ENCODE measurements at places on chromosomes 2 and 18.

GRCh38 chr2:65922794-65923193 lies 490.4 kb upstream of the SPRED2 start:
- DNase-seq = no peak

GRCh38 chr2:199742884-199743283 lies 108.1 kb downstream of the FTCDNL1 start:
- no peak for DNase-seq

DNA sequence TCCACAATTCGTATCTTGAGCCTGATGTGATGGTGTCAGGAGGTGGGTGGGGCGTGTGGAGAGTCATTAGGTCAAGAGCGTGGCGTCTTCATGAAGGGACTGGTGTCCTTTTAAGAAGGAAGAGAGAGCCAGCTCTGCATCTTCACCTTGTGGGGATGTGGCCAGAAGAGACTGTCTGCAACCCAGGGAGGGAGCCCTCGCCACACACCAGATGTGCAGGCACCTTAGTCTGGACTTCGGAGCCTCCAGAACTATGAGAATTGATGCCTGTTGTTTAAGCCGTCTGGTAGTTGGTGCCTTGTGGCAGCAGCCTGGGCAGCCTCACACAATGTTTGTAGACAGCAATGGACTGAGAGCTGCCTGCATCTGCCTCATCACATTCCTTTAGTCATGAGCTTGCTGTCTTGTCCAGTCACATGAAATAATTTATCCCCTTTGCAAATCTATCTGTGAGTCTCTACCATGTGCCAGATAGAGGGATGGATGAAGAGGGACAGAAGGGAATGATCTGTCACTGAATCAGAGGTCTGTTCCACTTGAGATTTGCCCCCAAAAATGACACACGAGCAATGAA lies 61.0 kb downstream of the MYT1L start:
- DNase-seq = no peak

DNA sequence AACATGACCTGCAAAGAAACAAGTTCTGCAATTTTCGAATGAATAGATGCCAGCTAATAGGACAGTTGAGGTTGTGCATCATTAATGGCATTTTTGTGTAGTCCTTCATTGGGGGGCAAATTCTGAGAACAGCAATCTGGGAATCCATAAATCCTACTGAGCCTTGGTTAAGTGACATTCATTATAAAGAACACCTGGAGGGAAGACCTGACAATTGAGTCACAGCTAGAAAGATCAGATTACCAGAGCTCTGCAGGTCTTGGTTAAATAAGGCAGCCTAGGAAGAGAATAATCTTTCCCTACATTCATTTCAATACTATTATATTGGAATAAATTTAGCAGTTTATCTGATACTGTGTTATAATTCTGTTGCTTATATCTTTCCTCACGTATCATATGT lies 14.3 kb downstream of the KCNH7 start:
- DNase-seq = no peak

DNA sequence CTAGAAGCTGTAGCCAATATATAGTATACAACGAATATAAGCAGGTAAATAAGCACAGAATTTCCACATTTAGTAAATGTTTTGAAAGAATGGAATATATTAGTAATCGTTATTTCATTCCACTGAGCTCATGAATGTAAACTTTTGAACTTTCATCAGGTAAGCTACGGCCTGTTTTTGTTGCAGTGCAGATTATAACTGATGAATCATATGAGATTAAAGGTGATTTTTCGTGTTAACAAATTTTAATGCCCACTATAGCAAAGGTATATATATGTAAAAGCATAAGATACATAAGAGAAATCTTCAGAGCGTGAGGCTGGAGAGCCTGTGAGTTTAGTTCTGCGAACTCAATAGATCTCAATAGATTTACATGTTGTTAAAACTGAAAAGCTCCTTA lies 1.1 kb downstream of the SCYGR1 start:
- DNase-seq = no peak

DNA sequence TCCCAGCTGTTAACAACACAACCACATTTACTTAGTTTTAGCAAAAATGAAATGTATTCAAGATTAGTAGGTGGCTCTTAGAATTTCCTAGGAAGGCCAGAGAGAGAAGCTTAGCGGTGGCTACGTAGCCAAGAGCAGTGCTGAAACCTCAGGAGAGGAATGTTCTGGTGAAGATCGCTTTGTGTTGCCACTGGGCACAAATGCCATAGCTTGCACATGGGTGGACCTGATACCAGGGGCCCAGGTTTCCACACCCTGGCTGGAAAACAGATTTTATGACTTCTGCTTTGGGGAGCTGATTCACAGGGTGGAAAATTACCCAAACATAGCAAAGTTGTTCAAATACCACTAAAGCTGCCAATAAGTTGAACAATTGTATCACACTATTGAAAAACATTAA lies 43.4 kb downstream of the THUMPD2 start:
- DNase-seq = no peak

DNA sequence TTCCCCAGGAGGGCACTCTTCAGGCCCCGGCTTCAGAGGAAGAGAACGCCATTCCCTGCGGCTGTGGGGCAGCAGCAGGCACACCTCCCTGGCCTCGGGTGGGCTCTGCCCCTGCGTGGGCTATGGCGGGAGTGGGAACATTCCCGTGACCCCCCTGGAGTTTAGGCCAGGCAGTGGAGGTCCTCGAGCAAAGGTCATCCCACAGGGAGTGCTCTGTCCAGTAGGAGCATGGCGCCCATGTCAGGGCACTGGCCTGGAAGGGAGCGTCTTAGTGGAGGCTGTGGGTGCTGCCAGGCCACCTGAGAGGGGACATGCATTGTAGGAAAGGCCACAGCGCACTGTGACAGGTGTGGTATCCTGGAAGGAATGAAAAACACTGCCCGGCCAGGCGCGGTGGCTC lies 9.2 kb upstream of the NFATC1 start:
- DNase-seq = no peak

DNA sequence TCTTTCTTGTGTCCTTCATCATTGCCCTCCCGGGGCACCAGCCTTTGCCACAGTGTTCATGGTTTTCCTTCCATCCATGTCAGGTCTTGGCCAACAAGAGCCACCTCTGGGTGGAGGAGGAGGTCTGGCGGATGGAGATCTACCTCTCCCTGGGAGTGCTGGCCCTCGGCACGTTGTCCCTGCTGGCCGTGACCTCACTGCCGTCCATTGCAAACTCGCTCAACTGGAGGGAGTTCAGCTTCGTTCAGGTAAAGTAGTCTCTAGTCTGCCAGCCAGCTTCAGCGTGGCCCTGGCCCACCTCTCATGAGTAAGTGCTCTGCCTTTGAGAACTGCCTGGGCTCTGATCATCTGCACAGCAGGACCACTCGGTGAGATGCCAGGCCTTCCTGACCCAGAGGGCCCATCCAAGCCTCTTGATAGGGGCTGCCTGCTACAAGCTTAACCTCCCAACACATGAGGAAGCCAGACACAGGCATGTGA lies 31.0 kb downstream of the STEAP3 start:
- DNase-seq = no peak

DNA sequence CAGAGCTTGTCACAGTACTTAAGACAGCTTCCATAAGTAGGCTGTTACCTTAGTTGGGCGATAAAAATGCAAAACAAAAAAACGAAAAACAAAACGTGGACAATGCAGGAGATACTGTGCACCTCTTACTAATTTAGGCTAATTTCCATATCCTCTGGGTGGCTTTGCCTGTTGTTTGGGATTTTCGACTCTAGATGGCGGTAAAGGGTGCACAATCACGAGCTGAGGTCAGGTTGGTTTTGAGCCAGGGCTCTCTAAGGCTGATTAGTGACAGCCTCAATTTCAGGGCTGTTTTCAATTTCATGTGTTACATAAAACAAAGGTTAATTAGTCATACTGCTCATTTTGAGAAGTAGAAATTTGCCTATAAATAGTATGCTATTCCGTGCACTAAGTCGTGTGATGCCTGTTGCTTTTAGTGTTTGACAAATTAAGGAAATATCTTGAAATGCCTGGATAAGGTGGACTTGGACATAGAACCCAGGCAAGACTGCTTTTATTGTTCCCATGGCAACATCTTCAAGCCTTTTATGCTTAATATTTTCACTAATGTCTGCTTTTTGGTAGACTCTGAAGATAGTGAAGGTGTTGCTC lies 493.1 kb downstream of the SOCS6 start:
- peak; percentile 17 for DNase-seq

- DNase-seq = no peak
These were observed 70.0 kb downstream of the SLC25A12 start for GRCh38 chr2:171824086-171824485.

DNA sequence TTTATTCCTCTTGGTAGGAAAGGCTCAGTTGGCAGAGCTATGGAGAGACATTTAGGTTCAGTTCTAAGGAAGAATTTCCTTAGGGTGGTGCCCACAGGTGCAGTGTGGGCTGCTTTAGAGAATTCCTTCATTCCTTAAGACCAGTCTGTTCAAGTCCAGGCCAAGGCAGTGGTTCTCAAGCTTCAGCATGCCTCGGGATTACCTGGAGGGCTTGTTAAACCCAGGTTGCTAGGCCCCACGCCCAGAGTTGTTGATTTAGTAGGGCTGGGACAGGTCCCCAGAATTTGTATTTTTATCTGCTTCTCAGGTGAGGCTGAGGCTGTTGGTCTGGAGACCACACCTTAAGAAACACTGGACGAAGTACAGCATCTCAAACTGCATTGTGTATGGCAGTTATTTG lies 68.9 kb downstream of the CERS6 start:
- DNase-seq = no peak
